LHCN-M2 (cell line): ENCODE measurements at places on chromosomes 3 and 15. TPM values are rescaled to one million over a fixed set of nuclear protein-coding genes. Genes with fewer than 3 reads are reported as not detected.

DNA sequence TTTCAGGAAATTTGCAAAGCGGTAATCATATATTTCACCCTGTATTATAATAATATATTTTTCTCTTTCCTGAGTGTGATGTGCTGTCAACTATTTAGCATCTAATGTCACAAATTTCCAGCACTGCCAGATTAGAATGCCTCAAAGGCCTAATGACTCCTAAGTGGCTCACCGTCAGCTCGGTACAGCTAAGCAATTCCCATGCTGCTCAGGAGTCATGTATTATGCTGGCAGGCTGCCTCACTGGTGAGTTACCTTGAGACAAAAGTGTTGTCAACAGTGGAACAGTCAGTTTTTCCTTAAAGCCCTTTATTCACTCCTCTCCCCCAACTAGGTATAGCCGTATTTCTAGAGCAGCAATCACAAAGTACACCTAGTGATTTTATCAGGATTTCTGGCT, 83.6 kb downstream of the NSUN3 start:
- DNase-seq, result no peak

GRCh38 chr3:135834465-135834864, 131.1 kb upstream of the PPP2R3A start:
- no peak for DNase-seq

- DNase-seq, result peak; percentile 76
These were observed 10.9 kb downstream of the LRRFIP2 start for GRCh38 chr3:37163262-37164015.

DNA sequence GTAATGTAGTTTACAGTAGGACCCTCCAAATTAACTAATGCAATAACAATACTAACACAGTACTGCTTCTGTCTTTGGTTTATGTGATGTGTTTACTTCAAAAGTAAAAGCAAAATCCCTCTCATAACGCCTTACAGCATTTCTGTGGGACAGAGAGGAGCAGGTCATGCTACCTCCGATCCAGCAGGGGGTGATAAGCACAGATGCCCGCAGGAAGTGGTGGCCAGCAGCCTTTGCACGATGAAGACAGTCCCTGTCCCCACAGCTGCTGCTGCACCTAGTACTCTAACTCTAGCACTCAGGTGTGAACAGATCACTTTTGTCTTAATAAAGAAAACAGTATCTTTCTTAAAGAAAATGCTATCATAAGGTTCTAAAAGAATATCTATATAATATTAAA, 38.3 kb downstream of the ANO10 start:
- no peak for DNase-seq

GRCh38 chr3:8505621-8506020, 4.0 kb downstream of the LMCD1 start:
- DNase-seq, result no peak

- no peak for DNase-seq
These were observed 176.6 kb downstream of the XXYLT1 start for GRCh38 chr3:195094191-195094921.

DNA sequence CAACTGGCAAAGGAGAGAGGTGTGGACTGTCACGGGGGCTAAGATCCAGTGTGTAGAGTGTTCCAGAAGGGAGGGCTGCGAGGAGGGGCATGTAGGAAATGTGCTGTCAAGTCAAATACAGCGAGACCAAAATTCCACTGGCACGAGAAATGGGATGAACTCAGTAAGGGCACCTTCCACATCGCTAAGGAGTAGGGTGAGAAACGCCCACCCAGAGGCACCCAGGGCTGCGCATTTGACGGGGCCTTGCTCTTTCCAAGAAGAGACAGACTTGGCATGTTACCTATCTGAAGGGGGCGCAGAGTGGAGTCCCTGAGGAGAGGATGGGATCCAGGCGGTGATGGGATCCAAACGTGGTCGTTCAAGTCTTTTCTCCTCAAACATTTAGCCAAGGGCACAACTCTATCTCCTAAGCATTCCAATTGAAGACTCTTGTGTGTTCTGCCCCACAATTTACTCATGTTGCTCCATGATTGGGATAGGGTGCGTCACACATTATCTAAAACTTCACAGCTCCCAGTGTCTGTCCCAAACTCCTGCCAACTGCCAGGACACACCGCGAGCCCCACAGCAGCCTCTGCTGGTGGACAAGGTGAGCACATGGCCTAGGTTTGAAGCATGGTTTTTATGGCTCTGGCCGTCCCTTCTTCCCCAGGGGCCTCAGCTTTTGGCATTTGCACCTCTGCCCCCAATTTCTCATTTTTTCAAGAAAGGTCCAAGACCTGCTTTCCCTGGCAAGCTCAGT, 7.6 kb downstream of the SELENOS start:
- DNase-seq, result no peak

DNA sequence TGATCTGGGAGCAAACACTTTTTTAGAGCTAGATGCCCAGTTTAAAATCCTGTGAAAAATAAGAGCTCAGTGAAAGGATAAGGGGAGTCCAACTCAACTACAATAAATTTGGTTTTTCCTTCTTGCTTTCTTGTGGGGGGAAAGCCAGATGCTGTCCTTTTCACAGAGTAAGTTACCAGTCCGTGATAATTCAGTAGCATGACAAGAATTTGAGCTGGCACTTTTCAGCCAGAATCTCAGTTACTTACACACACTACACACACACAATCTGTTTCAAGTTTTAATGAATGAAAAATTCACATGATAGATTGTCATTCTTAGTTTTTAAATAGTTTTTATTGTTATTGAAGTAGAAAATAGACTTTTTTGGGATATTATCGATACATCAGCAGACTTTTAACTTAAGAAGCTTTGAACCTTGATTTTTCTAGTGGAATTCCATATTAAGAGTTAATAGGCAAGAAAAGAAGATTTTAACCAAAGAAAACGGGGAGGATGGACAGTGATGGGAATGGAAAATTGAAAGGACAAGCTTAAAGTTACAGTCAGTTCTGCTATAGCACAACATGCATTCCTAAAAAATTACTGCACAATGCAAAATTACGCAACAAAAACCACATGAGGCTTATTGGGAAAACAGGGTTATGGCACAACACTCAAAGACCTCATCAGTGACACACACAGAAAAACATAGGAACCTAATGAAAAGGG, 47.0 kb downstream of the PSMD6 start:
- peak; percentile 96 for DNase-seq

GRCh38 chr15:44102675-44103254, 92.3 kb downstream of the FRMD5 start:
- peak; percentile 99 for DNase-seq

DNA sequence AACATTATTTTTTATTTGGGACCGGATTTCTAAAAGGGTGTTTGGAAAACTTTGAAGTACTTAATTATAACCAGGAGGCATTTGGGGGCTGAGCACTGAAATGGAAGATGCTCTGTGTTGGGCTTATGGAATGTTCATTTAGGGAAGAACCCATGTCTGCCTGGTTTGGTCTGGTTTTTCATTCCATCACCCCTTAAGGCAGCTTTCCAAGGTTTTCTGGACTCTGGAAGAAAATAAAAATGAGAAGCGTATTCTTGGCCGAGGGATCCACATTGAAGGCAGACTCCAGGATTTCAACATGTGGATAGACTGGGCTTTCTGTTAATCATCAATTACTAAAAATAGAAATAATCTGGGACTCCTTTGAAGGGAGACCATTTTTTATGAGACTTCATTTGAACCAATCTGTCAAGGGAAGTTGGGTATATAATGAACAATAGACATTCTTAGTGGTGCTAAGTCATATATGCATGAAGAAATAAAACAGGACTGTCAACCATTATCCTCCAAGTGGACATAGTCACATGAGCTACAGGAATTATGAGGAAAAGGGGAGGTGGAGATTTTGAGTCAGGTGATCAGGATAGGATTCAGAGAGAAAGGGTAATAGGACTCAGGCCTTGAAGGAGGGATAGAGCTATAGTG, 270.5 kb upstream of the ADAMTS9 start:
- no peak for DNase-seq

- DNase-seq, result no peak
These were observed 16.5 kb downstream of the CYFIP1 start for GRCh38 chr15:22963641-22964040.

- peak; percentile 99 for DNase-seq
These were observed 46.8 kb downstream of the MGLL start for GRCh38 chr3:127775398-127776109.

DNA sequence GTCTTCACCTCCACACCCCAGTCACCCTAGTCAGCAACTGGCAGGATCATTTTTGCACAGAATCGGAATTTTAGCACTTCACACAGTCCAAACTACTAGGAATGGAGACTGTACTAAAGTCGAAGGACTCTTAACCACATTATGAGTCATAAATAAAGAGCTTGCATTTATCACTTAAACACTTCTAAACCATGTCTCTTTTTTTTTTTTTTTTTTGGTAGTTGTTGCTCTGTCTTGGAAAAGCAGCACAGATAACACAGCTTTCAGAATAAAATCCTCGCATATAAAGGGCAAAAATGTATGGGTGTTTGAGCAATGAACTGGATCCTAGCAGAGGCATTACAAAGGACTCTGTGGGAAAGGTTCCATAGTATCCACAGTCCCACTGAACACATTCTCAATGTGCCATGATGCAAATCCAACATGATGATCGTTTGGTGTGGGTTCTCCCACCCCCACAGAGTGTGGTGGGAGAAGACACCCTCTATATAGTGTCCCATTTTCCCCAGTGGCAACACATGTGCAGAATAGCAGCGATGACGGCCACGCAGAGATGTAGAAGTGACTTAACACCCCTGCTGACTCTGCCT, 47.1 kb downstream of the FOXP1 start:
- DNase-seq, result peak; percentile 77

DNA sequence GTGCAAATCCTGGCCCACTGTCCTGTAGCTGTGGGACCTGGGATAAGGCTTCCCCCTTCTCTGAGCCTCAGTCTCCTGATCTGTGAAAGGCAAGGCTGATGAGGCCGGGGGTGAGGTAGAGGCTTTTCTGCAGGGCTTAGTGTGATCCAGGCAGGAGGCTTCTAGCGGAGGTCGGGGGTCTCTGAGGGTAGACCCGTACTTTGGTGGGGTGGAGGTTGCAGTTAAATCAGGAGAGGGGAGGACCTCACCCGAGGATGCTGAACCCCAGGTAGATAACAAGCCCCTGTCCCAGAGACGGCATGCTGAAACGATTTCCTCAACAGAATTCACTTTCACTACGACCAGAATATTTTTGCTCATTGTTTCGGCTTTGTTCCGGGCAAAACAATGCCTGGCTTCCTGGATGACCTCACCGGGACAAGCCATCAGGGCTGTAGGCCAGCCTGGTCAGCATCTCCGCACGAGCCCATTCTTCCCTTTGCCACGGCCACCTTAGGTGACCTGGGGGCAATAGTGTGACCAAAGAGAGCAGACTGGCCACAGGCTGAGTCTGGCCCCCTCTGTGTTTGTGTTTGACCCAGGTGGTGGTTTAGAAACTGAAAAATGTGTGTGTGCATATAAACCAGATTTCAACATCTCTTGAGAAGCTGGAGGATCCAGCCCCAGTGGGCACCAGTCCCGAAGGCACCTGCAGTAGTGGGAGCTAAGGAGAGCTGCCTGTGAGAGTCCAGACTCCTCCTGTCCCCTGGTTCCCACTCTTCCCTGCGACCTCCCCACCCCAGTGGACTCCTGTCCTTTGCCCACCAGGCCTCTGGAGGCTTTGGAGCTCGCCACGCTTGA, 33.0 kb downstream of the SLC6A6 start:
- DNase-seq, result no peak

- no peak for DNase-seq
These were observed 117.8 kb downstream of the RPLP1 start for GRCh38 chr15:69570454-69570853.

DNA sequence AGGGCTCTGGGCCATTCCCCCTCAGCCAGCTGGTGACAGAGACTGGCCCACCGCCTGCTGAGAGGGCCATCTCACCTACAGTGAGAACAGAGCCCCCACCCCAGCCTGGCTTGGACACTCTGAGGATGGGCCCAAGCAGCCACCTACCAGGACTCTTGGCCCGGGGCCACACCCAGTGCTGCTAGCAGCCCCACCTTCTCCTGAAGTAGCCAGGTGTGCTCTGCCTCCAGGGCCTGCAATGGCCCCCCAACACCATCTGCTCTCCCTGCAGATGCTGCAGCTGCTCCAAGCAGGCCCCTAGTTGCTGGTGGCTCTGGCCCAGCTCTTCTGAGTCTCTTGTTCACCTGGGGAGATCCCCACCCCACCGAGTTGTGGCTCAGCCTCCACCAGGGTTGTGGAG, 6.8 kb upstream of the CLK3 start:
- DNase-seq, result no peak

GRCh38 chr15:69134791-69135190, 25.6 kb upstream of the GLCE start:
- no peak for DNase-seq

DNA sequence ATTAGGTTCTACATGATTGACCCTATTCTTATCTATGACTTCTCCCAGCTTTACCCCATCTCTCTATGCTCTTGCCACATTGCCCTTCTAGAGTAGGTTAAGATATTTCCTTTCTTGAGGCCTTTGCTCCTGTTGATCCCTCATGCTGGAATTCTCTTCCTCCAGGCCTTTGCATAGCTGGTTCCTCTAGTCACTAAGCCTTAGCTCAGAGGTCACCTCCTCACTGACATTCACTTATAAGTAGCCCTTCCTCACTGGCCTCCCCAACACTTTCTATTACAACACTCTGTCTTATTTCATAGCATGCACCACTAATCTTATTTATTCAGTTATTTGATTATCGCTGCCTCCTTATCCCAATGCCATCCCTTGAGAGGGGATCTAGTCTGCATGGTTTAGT, 228.4 kb upstream of the COL8A1 start:
- no peak for DNase-seq

GRCh38 chr3:186589856-186590579, 19.5 kb downstream of the DNAJB11 start:
- no peak for DNase-seq

DNA sequence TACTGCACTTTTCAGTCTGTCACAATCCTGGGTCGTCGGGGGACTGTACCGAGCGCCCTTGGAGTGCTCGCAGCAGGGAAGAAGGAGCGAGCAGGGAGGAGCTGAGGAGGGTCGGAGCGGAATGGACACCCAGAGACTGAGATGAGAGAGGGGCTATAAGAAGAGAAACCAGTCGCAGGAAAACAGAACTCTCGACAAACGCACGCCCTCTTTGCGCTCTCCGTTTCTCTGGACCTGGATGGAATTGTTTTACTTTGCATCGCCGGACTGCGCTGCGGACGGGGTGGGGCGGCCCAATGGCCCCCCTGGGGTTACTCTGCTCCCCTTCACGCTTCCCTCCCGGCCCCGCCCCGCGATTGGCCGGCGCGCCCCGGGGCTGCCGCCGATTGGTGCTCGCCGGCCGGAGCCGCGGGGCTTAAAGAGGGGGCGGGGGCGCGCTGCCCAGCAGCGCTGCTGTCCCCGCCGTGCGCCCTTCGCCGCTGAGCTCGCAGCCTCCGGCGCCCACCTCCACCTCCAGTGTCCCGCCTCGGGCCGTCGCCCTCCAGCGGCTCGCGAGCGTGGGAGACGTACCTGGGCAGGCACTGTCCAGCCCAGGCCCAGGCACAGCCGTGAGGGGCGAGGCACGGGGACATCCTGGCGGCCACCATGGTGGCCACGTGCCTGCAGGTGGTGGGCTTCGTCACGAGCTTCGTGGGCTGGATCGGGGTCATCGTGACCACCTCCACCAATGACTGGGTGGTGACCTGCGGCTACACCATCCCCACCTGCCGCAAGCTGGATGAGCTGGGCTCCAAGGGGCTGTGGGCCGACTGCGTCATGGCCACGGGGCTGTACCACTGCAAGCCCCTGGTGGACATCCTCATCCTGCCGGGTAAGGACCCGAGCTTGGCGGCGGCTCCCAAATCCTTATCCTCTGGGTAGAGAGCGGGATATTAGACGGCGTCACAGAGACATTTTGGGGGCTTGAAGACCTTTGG, at the start of gene CLDN11:
Gene CLDN11 (plus strand): TSS at position 447 of the 977 bp plus-strand sequence. CDS start 199 bp downstream, at position 646.
- DNase-seq, result no peak

- peak; percentile 38 for DNase-seq
These were observed 34.0 kb upstream of the CCK start for GRCh38 chr3:42300013-42300412.

CEP70 gene
- total RNA-seq, result 18.5 and 22.6 TPM in 2 replicates

SKOR1 gene
- 0.06 TPM in 1 of 2 replicates, not detected in the other for total RNA-seq

C3orf80 gene
- total RNA-seq, result 0.06 TPM in 1 of 2 replicates, not detected in the other

CFAP44 gene
- total RNA-seq, result 1.7 and 2.4 TPM in 2 replicates
